ENCODE measurements at places on chromosomes 16 and 17. TPM values are rescaled to one million over a fixed set of nuclear protein-coding genes. Genes with fewer than 3 reads are reported as not detected.

SLC6A2 gene
- total RNA-seq = not detected

TEX14 gene
- total RNA-seq = 0.30 TPM

KRTAP4-11 gene
- not detected for total RNA-seq

DNA sequence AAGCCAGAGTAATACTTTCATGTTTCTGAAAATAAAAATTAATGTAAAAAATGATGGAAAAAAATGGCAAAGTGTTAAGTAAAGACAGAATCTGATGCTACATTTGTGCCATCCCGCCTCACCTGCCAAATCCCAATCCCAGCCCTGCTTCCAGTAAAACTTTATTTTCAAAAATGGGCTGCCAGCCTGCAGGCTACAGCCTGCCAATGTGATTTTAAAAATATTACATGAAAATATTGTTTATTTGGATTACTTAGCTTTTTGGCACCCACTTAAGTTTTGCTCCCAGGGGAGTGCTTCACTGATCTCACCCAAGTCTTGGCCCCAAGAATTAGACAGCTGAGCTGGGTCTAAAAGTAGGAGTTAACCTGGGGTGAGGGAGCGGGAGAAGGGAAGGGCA lies 112.8 kb downstream of the C16orf78 start:
- H3K27ac ChIP-seq = no peak overlapping the region

- H3K4me1 ChIP-seq = no peaks in the 10 kb centered on the region
- DNase-seq = peak; percentile 3
- H3K36me3 ChIP-seq = no peaks in the 10 kb centered on the region
- H3K4me3 ChIP-seq = no peak overlapping the region
Measured at GRCh38 chr17:9768381-9768934, 22.9 kb downstream of the DHRS7C start.

DNA sequence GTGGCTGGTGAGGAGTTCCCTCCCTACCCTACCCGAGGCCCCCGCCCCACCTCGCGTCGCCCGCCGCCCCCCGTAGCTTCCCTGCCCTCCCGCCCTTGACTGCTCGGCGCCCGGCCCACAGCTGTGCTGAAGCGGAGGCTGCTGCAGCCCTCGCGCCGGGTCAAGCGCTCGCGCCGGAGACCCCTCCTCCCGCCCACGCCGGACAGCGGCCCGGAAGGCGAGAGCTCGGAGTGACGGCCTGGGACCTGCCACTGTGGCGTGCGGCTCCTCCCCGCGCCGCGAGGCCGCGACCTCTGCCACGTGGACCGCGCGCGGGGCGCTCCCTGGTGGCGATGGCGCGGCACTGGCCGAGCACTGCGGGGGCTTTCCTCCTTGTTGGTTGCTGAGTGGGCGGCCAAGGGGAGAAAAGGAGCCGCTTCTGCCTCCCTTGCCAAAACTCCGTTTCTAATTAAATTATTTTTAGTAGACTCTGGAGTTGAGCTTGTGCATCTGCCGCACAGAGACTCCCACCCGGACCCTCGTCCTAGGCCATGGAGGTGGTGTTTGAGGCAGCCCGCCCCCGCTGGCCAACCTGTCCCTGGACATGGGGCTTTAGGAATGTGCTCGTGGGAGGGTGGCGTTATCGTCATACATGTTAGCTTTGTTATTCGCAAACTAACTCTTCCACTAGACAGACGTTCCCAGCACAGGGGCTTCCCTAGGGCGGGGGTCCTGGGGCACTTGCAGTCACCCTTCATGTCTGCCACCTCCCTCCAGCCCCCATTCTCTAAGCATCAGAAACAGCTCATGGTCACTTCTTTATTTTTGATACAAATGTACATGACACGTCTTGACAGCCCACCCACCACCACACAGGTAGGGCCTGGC lies 4.4 kb downstream of the TP53I13 start:
- H3K36me3 ChIP-seq = peaks cover 1% of the 10 kb centered on the region
- no peak overlapping the region for H3K4me3 ChIP-seq
- DNase-seq = no peak
- peaks cover 10% of the 10 kb centered on the region for H3K4me1 ChIP-seq

DNA sequence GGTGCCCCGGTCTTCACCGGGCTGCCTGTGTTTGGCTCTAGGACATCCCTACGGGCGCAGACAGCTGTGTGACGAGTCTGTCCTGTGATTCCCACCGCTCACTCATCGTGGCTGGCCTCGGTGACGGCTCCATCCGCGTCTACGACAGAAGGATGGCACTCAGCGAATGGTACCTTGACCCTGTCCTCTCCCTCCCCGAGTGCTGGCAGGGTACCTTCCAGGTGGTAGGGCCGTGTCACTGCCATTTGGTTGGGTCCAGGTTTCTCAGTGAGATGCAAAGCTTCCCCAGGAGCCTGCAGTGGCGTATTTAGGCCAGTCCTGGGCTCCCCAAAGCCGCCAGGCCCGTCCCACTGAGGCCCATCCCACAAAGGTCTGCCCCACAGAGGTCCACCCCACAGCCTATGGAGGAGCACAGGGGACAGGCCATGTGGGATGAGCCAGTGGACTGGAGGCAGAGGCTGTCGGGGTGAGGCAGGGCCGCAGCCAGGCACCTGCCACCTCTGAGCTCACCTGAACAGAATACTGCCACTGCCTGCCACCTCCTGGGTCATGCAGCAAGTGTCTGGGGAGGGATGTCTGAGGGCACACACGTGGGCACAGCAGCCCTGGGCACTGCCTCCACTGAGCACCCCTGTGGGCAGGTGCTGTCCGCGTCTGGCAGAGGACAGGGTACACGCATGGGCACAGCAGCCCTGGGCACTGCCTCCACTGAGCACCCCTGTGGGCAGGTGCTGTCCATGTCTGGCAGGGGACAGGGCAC lies 31.4 kb upstream of the CHMP6 start:
- no peak overlapping the region for H3K4me3 ChIP-seq
- no peak overlapping the region for H3K27ac ChIP-seq
- DNase-seq = no peak
- no peaks in the 10 kb centered on the region for H3K27me3 ChIP-seq

GRCh38 chr17:79850571-79851460 lies 11.6 kb upstream of the CBX4 start:
- H3K36me3 ChIP-seq = no peaks in the 10 kb centered on the region
- no peak overlapping the region for H3K4me3 ChIP-seq
- no peak overlapping the region for H3K27ac ChIP-seq
- no peaks in the 10 kb centered on the region for H3K27me3 ChIP-seq
- DNase-seq = no peak
- peaks cover 11% of the 10 kb centered on the region for H3K4me1 ChIP-seq

- H3K27me3 ChIP-seq = no peaks in the 10 kb centered on the region
- H3K27ac ChIP-seq = no peak overlapping the region
- H3K36me3 ChIP-seq = peaks cover 2% of the 10 kb centered on the region
- no peaks in the 10 kb centered on the region for H3K4me1 ChIP-seq
Measured at GRCh38 chr16:81675662-81676061, 103.4 kb upstream of the PLCG2 start.
